Calu3 (cell line): ENCODE measurements at places on chromosomes 12 and 14.

- no peak for DNase-seq
These were observed 1301.2 kb upstream of the FLRT2 start for GRCh38 chr14:84228702-84229101.

GRCh38 chr12:106866426-106867080 is 89.2 kb upstream of the TMEM263 start:
- DNase-seq, result no peak

DNA sequence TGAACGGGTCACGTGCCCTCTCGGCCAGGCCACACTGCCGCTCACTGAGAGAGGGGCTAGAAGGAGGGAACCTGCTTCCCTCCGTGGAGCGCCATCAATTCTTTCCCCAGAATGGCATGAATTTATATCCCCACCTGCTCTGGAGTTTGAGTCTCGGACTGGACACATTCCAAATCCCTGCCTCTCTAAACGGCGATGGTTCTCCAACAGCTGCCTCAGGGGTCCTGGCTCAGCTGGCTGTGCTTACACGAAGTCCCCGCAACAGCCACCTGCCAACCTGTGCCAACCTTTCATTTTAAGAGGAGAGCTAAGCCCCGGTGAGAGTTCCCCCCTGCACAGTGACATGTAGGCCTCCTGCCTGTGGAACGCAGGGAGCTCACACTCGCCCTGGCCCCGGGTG is 73.2 kb downstream of the RIMBP2 start:
- no peak for DNase-seq

GRCh38 chr14:88849716-88850115 is 25.3 kb downstream of the TTC8 start:
- DNase-seq, result no peak

DNA sequence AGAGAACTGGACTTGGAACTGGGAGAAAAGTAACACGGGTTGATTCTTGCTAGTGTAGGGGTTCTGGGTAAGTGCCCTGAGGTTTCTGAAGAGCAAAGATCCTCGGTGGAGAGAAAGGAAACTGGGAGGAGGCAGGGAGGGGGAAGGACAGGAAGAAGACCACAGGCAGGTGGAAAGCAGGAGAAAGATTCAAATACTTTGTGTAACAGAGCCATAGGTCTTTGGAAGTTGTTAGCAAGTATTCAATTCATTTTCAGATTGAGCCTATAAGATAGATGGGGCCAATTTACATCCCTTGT is 1.3 kb downstream of the PNP start:
- no peak for DNase-seq

DNA sequence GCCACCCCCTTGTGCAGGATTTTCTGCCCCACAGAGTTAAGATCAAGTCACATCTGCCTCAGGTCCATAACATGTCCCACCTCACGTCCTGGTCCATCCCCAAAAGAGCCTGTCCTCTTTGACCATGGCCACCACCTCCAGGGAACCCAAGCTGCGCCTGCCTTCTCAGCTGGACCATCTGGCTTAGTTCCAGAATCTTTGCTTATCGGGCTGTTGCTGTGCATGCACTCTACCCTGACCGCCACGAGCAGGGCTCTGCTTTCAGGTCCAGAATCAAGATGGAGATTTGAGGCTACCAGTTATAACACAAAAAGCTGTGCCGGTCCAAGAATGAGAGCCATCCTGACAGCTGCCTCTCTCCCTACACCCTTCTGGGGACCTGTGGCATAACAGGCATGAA is 326.7 kb downstream of the DPF3 start:
- DNase-seq, result no peak

DNA sequence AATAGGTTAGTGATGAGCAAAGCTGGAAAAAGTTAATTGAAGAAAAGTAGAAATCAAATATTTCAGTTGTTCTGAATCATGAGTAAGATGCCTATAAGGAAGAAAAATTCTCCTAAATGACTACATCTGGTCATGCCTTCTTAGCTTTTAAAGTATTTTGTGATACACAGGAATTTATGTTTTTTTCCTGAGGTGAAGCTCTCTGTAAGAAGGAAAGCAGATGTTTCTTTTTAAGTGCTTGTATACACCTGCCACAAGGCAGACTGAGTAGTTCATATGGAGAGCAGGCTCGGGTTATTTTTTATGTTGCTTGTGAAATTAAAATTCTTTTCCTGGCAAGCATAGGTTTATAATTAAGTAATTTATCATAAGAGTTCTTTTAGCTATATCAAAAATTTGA is 275.2 kb downstream of the RAD51B start:
- no peak for DNase-seq

GRCh38 chr14:99809360-99809759 is 16.1 kb downstream of the EML1 start:
- DNase-seq, result no peak

DNA sequence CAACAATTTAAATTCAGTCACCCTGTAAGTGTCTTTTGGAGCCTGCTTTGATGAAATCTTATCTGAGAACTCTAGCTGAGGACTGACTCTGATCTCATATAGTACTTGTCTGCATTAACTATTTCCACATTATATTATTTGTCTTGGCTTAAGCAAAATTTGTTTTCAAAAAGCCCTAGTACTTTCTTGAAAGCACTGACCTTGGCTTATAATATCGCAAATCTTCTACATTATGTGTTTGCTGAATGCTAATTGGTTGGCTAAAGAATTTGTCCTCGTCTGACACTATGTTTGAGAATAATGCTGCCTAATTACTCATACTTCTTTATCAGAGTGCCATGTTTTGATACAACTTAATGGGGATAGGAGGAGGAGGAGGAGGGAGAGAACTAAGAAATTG is 46.9 kb upstream of the FLRT2 start:
- no peak for DNase-seq

DNA sequence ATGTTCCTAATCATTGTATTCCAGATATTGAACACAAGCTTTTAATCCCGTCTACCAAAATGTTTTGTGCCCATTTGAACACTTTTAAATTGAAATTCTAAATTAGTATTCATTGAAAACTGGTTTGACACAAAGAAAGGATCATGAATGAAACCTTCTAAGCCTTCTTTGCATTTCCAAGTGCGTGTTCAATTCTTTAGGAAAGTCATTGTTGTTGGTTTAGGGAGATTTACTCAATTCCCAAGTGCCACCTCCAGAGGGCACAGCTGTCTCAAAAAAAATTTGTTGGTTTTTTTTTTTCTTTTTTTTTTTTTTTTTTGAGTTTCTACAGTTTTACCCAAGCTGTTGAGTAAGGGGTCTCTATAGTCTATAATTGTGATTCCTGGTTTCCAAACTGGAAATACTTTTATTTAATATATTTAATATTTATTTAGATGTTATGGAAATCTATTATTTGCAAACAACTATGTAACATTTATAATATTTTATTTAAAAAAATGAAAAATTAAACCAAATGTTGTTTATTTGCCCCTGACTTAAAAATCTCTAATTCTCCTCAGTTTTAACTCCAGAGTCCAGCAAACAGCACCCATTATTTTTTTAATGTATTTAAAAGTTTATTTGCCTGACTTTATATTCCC is 79.9 kb downstream of the NEDD1 start:
- DNase-seq, result peak; percentile 26

GRCh38 chr14:69042299-69042698 is 63.2 kb upstream of the ACTN1 start:
- no peak for DNase-seq
